ENCODE measurements at places on chromosomes 5 and 9.

DNA sequence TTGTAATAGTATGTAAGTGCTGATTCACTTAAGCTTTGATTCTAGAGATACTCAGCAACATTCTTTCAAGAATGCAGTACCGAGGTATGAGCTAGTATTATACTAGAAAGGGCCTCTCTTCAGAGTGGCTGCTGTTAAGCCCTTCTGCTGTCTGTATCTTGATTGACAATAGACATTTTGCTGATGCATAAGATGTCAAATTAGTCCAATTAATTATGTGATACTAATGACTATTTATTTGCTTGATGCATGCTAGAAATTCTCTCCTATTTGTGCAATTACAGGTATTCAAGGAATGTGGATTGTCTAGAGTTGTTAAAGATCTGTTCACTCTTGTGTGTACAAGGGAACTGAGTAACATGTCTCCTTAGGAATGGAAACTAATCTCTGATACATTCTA lies 92.3 kb upstream of the PTGER4 start:
- H3K4me3 ChIP-seq: no peak overlapping the region
- no peaks in the 10 kb centered on the region for H3K36me3 ChIP-seq
- no peaks in the 10 kb centered on the region for H3K4me1 ChIP-seq
- DNase-seq: no peak

DNA sequence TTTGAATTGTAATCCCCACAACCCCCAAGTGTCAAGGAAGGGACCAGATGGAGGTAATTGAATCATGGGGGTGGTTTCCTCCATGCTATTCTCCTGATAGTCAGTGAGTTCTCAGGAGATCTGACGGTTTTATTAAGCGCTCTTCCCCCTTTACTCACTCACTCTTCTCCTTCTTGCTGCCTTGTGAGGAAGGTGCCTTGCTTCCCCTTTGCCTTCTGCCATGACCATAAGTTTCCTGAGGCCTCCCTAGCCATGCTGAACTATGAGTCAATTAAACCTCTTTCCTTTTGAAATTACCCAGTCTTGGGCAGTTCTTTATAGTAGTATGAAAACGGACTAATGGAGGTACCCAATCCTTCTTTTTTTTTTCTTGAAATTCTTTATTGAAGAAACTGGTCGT lies 2.2 kb upstream of the CEP120 start:
- H3K4me1 ChIP-seq: peaks cover 21% of the 10 kb centered on the region
- H3K27me3 ChIP-seq: no peaks in the 10 kb centered on the region
- no peak overlapping the region for H3K27ac ChIP-seq
- DNase-seq: no peak
- no peaks in the 10 kb centered on the region for H3K36me3 ChIP-seq

DNA sequence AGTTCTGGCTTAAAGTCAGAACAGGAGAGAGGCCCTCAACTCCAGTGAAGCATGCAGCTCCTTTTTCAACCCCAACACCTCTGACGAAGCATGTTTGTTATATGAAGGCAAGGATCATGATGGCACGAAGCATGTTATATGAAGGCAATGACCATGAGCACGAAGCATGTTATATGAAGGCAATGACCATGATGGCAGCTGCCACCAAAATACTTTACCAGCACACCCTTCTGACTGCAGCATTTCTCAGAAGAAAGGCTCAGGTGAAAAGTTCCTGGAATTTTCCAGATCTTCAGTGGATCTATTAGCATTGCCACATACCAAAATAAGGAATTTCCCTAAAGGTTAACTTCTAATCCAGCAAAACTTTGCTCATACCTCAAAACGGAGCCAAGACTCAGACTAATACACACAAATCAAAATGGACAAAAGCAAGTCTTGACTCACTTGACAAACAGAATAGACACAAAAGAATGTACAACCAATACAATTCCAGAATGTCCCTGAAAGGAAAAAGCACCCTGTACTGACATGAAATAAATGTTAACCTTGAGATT lies 217.4 kb downstream of the FANCC start:
- peaks cover 7% of the 10 kb centered on the region for H3K36me3 ChIP-seq
- no peaks in the 10 kb centered on the region for H3K4me1 ChIP-seq
- no peak overlapping the region for H3K27ac ChIP-seq
- H3K27me3 ChIP-seq: no peaks in the 10 kb centered on the region
- H3K4me3 ChIP-seq: no peak overlapping the region

GRCh38 chr5:128538250-128539037 lies 399 bp upstream of the FBN2 start:
- H3K27ac ChIP-seq: no peak overlapping the region
- H3K4me3 ChIP-seq: no peak overlapping the region
- no peaks in the 10 kb centered on the region for H3K4me1 ChIP-seq
- no peaks in the 10 kb centered on the region for H3K36me3 ChIP-seq
- no peak for DNase-seq

DNA sequence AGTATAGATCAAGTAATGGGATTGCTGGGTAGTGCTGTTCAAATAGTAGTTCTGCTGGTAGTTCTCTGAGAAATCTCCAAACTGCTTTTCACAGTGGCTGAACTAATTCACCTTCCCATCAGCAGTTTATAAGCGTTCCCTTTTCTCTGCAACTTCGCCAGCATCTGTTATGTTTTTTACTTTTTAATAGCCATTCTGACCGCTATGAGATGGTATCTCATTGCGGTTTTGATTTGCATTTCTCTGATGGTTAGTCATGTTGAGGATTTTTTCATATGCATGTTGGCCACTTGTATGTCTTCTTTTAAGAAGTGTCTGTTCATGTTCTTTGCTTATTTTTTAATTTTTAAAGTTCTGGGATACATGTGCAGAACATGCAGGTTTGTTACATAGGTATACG lies 279.2 kb upstream of the NREP start:
- H3K27me3 ChIP-seq: no peaks in the 10 kb centered on the region
- H3K4me1 ChIP-seq: no peaks in the 10 kb centered on the region
- no peak overlapping the region for H3K27ac ChIP-seq
- DNase-seq: no peak
- H3K36me3 ChIP-seq: no peaks in the 10 kb centered on the region

DNA sequence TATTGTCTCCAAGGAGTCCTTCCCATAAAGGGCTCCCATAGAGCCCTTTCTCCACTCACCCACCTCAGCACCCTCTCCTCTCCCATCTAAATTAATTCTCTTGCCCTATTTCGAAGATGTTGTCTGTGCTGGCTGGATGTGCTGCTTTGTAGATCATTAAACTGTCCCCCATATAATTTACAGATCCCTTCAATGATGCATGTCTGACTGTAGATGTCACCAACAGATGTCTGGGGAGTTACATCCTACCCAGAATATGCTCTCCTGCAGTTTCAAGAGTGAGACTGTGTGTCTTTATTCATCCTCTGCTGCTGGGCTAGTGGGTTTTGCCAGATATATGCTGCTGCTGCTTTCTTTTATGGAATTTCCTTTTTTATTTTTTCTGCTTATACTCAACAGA lies 351.2 kb downstream of the MLLT3 start:
- no peaks in the 10 kb centered on the region for H3K36me3 ChIP-seq
- H3K27me3 ChIP-seq: no peaks in the 10 kb centered on the region
- DNase-seq: no peak

Data from naive thymus-derived CD4-positive, alpha-beta T cell (primary cell).